ENCODE measurements at places on chromosomes 4 and X.
A peak's percentile ranks its signal among the peaks of the same experiment; 100 is the strongest.

DNA sequence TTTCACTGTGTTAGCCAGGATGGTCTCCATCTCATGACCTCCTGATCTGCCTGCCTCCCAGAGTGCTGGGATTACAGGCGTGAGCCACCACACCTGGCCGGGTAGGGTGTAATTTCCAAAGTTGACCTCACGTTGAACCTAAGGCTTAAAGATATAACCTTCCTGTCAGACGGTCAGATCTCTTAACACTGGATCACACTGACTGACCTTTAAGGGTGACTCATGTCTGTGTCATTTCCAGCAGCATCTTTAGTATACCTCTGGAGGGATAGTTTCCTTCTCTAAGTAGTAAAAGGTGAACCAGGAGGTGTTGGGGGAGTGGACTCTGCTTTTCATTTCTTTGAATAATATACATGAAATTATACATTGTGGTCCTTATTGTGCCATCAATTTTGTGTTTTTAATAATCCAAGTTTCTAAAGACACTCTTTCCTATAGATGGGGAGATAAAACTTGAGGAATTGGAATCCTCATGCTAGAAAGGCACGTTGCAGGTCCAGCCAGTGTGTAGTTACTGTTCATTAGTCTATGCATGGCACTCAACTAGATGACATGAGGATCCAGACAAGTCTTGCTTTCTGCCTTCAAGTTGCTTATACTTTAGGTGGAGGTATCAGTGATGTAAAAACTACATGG is 45.7 kb downstream of the ARHGAP10 start:
- DNase-seq, result no peak

GRCh38 chr4:30536231-30536630 is 183.9 kb upstream of the PCDH7 start:
- DNase-seq, result no peak

- DNase-seq, result no peak
Observed at GRCh38 chr4:47651231-47651630, 166.2 kb downstream of the ATP10D start.

- DNase-seq, result no peak
Observed at GRCh38 chr4:36511785-36512184, 230.4 kb downstream of the DTHD1 start.

DNA sequence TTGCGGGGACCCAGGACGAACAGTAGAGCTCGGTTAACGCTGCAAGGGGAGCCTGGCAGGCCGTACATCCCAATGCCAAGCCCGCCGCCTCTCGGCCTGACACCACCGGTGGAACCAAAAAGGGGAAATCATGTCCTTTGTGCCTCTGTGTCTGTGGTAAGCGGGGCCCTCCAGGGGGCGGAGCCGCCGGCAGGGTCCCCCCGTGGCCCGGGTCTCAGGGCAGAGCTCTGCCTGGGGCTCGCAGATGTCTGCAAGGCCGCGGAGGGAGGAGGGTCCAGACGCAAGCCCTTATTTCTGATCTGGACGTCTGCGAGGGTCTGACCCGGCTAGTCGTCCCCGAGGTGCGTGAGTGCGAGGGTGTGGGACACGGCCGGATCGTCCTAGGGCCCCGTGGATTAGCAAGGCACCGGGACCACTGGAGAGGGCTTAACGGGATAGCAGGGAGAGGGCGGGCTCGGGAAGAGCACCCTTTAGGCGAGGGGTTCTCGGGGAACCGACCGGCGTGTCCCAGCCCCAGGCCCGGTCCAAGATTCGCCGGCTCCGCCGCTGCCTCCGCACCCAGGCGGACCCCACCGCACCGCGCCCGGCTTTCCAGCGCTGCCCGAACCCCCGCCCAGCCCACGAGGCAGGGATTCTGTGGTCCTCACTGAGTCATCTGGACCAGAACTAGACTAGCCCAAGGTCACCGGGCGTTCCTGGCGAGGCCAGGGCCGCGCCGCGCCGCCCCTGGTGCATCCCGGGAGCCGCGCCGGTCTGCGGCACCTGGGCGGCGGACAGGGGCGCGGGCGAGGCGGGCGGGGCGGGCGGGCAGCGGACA is 863 bp upstream of the FAM193A start:
- peak; percentile 45 for DNase-seq

GRCh38 chr4:62130637-62131036 is 930.5 kb downstream of the ADGRL3 start:
- DNase-seq, result no peak

GRCh38 chr4:12231098-12231497 is 802.4 kb upstream of the HS3ST1 start:
- no peak for DNase-seq

- peak; percentile 35 for DNase-seq
Observed at GRCh38 chrX:8738588-8739189, 6.8 kb upstream of the ANOS1 start.

- peak; percentile 91 for DNase-seq
Observed at GRCh38 chr4:116839826-116840225, 245.6 kb downstream of the TRAM1L1 start.

- no peak for DNase-seq
Observed at GRCh38 chr4:82706349-82707000, 92.1 kb downstream of the SCD5 start.

DNA sequence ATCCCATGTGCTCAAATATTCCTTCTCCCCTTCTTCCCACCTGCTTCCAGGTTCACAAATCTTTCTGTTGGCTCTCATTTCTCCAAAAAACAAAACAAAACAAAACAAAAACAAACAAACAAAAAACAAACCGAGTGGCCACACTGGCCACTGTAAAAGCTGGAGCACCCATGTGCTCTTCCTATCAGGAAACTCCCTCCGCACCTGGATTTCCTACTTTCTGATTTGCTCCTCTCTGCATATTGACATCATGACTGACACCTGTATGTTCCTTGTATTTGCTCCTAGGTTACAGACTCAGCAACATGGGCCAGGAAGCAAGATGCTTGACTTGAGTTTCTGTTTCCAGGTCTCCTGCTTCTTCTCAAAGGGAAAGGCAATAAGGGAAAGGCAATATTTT is 258.8 kb downstream of the GPC3 start:
- no peak for DNase-seq

GRCh38 chrX:3638280-3638873 is 75.1 kb downstream of the PRKX start:
- peak; percentile 33 for DNase-seq

- DNase-seq, result no peak
Observed at GRCh38 chr4:165839615-165840333, 33.3 kb upstream of the TLL1 start.

GRCh38 chr4:185203486-185204237 is at the start of gene CFAP97:
Gene CFAP97, minus strand, starts transcription at chr4:185204000. Its CDS starts 12,804 bp downstream, at chr4:185191196.
- DNase-seq, result peak; percentile 90

DNA sequence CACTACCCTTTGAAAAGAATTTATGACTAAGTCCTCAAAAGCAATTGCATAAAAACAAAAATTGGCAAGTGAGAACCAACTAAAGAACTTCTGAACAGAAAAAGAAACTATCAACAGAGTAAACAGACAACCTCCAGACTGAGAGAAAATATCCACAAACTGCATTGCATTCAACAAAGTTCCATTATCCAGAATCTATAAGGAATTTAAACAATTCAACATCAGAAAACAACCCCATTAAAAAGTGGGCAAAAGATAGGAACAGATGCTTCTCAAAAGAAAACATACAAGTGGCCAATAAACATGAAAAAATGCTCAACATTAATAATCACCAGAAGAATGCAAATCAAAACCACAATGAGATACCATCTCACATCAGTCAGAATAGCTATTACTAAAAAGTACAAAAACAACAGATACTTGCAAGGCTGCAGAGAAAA is 130.2 kb downstream of the GASK1B start:
- peak; percentile 74 for DNase-seq

DNA sequence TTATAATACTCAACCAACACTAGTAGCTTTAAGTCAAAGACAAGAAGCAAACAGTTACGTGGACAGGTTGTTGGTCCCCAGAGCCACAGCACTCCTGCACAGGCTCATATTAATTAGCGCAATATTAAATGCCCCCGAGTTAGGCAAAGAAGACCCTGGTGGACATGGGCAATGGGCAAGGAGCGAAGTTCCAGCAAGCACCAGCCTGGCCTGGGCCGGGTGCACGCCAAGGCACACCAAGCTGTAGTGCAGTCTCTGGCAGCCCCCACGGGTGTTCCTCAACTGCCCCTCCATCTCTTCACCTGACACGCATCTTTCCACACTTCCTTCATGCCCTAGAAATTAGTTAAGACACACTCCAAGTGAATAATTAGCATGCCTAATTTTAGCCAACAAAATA is 20.1 kb downstream of the FAT1 start:
- DNase-seq, result no peak

GRCh38 chrX:150856101-150856500 is 42.4 kb downstream of the CD99L2 start:
- peak; percentile 5 for DNase-seq

GRCh38 chr4:101230801-101231426 is 116.4 kb downstream of the PPP3CA start:
- DNase-seq, result peak; percentile 52

- no peak for DNase-seq
Observed at GRCh38 chr4:2071912-2072867, 13.1 kb downstream of the NAT8L start.

Measured in fibroblast of skin of back (primary cell).